ENCODE measurements at places on chromosomes 3 and 15.

- DNase-seq = no peak
Observed at GRCh38 chr3:42071904-42072812, 19.0 kb upstream of the TRAK1 start.

GRCh38 chr15:66938114-66938830, 127.1 kb upstream of the SMAD3 start:
- no peak for DNase-seq

GRCh38 chr15:74062671-74063070, 19.7 kb downstream of the GOLGA6A start:
- no peak for DNase-seq

GRCh38 chr15:71078506-71079207, 36.6 kb upstream of the THSD4 start:
- no peak for DNase-seq

DNA sequence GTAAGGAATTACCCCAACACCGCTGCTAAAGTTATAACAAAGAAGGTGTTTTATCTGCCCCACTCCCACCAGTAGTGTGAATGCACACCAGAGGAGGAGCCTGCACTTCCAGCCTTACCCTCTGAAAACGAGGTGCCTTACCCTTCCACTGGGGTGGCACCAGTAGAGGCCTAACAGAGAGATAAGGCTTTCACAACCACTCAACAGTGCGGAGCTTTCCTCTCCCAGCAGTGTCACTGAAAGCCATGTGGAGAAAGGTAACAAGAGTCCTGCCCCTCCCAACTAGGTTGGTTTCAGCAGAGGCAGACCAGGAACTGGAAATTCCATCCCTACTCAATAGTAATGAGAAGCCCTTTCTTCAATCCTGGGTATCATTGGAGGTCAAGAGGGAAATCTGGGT, 539.2 kb downstream of the VGLL3 start:
- no peak for DNase-seq
